ENCODE measurements at places on chromosomes 13 and 19.

DNA sequence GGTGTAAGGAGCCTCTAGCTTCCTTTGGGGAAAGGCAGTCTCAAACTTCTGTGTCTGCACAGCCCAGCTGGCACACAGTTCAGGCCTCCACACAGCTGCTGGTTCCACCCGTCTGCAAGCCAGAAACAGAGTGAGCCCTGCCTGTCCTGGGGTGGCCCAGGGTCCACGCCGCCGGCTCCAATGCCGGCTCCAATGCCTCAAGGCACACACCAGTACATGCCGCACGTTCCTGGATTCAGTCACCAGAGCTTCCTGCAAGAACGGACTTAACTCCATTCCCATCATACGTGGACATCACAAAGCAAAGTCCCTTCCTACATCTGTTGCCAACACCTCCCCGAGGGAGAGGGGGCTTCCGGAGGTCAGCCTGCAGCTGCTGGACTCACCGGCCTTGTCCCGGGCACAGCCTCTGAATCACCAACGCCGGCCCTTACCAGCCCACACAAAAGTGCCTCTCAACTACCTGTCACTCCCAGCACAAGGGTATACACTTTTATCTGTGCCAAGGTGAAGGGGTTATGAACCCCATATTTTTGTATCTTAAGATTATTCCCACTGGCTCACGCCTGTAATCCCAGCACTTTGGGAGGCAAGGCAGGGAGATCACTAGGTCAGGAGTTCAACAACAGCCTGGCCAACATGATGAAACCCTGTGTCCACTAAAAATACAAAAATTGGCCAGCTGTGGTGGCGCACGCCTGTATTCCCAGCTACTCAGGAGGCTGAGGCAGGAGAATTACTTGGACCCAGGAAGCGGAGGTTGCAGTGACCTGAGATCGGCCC lies 8.5 kb downstream of the SH3GL1 start:
- peak; percentile 75 for DNase-seq

GRCh38 chr19:12597594-12597993 lies 13.0 kb downstream of the ZNF490 start:
- DNase-seq = no peak

DNA sequence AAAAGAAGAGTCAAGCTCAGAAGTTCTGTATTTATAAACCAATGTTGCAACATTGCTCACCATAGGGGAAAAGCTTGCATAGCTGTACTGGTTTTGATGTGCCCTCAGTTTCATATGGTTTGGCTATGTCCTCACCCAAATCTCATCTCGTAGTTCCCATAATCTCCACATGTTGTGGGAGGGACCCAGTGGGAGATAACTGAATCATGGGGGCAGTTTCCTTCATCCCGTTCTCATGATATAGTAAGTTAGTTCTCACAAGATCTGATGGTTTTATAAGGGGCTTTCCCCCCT lies 73.9 kb downstream of the TNFRSF19 start:
- no peak for DNase-seq

- no peak for DNase-seq
These were observed 44.3 kb downstream of the ZMYM2 start for GRCh38 chr13:20002787-20003186.

GRCh38 chr19:40512473-40513344 lies 45.9 kb downstream of the SPTBN4 start:
- DNase-seq = no peak
